ENCODE measurements at places on chromosomes 12 and 14. TPM values are rescaled to one million over a fixed set of nuclear protein-coding genes. Genes with fewer than 3 reads are reported as not detected.

GRCh38 chr12:20513189-20513588 lies 144.9 kb downstream of the PDE3A start:
- no peaks in the 10 kb centered on the region for H3K36me3 ChIP-seq
- H3K27ac ChIP-seq, result no peak overlapping the region
- no peak for DNase-seq
- H3K4me3 ChIP-seq, result no peak overlapping the region
- H3K4me1 ChIP-seq, result no peaks in the 10 kb centered on the region

DNA sequence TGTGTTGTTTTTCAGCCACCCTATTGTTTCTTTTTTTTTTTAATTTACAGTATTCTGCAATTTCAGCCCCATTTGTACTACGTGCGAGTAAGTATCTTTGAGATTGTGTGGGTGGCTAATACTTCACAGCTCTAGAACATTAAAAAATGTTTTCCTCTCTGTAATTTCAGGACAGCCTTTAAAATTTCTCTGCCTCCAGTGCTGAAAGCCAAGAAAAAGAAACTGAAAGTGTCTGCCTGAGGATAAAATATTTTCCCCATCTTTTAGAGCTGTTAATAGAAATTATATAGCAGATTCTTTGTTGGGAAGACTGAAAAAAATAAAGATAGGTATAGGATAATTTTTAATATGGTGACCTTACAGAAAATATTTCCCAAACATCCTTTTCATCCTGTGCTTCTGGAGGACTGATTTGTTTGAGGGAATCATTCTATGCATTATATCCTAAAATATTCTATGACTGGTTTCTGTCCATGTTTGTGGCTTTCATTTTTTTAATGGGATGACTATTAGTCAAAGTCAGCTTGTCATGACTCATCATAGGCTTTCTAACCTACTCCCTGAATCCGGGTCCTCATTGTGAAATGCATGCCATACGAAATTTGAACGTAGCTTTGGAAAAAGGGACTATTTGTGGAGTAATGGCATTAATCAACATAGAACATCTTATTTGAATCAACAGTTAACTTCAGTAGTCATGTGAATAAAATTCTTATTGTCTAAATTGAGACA lies 10.8 kb upstream of the TCTN2 start:
- peaks cover 13% of the 10 kb centered on the region for H3K4me1 ChIP-seq
- H3K27me3 ChIP-seq, result no peaks in the 10 kb centered on the region
- no peak for DNase-seq
- H3K4me3 ChIP-seq, result peak overlapping the region; percentile 8
- no peak overlapping the region for H3K27ac ChIP-seq

GRCh38 chr12:67222302-67222701 lies 46.9 kb upstream of the CAND1 start:
- DNase-seq, result no peak
- peaks cover 2% of the 10 kb centered on the region for H3K27me3 ChIP-seq
- no peaks in the 10 kb centered on the region for H3K36me3 ChIP-seq

- DNase-seq, result no peak
- H3K4me1 ChIP-seq, result no peaks in the 10 kb centered on the region
- H3K4me3 ChIP-seq, result no peak overlapping the region
- no peak overlapping the region for H3K27ac ChIP-seq
- peaks cover 60% of the 10 kb centered on the region for H3K36me3 ChIP-seq
These were observed 11.0 kb downstream of the LETMD1 start for GRCh38 chr12:51059086-51059485.

IRAK4 gene
- 23.5 TPM for total RNA-seq

PLEKHG3 gene
- 3.0 TPM for total RNA-seq

- DNase-seq, result no peak
- no peak overlapping the region for H3K4me3 ChIP-seq
- no peak overlapping the region for H3K27ac ChIP-seq
- no peaks in the 10 kb centered on the region for H3K27me3 ChIP-seq
- H3K4me1 ChIP-seq, result peaks cover 55% of the 10 kb centered on the region
These were observed 5.6 kb downstream of the CNOT2 start for GRCh38 chr12:70248876-70249275.

- peaks cover 11% of the 10 kb centered on the region for H3K27me3 ChIP-seq
- H3K4me1 ChIP-seq, result peaks cover 11% of the 10 kb centered on the region
- no peak for DNase-seq
- no peaks in the 10 kb centered on the region for H3K36me3 ChIP-seq
- H3K4me3 ChIP-seq, result no peak overlapping the region
These were observed 140.2 kb upstream of the CRY1 start for GRCh38 chr12:107233551-107233950.

DNA sequence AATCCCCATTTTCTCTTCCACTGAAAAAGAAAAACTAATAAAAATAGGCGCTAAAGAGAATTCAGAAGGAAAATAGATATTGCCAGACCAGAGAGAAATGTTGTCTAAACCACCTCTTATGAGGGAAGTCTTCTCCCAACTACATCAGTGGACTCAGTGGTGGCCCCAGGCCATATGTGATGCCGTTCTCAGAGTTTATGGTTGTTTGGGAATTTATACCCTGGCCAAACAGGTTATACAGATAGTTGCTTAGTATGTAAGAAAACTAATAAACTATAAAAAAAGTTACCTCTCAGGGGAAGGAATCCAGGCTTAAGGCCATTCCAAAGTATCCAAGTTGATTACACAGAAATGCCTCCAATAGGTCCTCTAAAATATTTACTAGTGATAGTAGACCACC lies 103.4 kb upstream of the RBM19 start:
- H3K4me1 ChIP-seq, result no peaks in the 10 kb centered on the region
- no peaks in the 10 kb centered on the region for H3K27me3 ChIP-seq
- no peak overlapping the region for H3K4me3 ChIP-seq

All from activated CD4-positive, alpha-beta T cell treated with anti-CD3 and anti-CD28 coated beads, Interleukin-2, amount 10 ng/mL, durations not matched to agents 24 days and 14 days (primary cell).